NCI-H446 treated with DMSO at 0.1 percent for 48 hours (cell line): ENCODE measurements at places on chromosomes 6 and 20.

GRCh38 chr6:155121699-155122098 lies 126.6 kb downstream of the TIAM2 start:
- peak; percentile 69 for DNase-seq

GRCh38 chr20:61737812-61738443 lies 327.8 kb downstream of the TAF4 start:
- DNase-seq = no peak

- no peak for DNase-seq
Measured at GRCh38 chr6:101876431-101876830, 482.9 kb downstream of the GRIK2 start.

- no peak for DNase-seq
Measured at GRCh38 chr20:54323227-54323734, 115.4 kb downstream of the PFDN4 start.

DNA sequence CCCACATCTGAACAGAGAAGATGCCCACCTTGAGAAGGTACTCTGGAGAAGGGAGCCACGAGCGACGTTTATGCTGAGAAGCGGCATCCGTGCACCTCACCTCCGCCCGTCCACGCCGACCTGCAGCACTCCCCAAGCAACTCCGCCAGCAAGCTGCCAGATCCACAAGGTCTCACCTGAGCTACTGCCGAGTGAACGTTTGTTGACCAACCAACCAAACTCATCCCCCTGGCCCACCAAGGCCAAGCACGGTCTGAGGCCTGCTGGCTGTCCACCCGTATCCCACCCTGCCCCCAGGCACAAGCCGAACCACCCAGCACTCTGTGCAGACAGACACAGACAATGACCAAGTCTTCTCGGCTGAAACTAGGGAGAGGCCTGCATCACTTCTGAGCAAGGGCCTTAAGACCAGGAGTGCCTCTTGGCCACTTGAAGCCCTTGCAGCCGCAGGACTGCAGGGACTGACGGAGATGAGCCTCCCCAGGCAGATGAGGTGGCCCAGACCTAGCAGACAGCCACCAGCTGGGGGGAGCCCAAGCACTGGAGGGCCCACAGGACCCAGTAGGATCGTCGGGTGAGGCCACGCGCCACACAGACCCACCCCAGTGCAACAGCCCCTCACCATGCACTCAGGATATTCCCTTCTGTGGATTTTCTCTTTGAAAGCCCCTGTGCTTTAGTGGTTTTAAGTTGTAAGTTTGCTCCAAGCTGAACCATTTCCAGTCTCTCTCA lies 12.1 kb downstream of the TAF4 start:
- no peak for DNase-seq

GRCh38 chr6:88086792-88087191 lies 39.2 kb downstream of the SPACA1 start:
- DNase-seq = no peak

DNA sequence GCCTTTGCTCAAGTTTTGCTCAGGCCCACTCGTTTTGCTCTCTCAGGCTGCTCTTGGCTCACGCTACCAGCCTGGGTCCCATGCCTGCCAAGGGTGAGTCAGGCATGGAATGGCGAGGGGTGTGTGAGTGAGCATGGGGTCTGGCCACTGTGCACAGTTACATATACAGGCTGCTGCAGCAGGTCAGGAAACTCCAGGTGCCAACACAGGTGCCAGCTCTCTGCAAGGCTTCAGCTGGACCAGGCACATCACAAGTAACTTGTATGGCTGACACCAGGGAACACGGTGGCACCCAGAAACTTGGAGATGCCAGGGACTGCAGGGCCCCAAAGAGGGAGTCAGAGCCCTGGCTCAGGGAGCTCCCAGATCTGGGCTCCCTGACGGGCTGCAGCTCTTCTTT lies 146.8 kb downstream of the BTBD3 start:
- DNase-seq = no peak

DNA sequence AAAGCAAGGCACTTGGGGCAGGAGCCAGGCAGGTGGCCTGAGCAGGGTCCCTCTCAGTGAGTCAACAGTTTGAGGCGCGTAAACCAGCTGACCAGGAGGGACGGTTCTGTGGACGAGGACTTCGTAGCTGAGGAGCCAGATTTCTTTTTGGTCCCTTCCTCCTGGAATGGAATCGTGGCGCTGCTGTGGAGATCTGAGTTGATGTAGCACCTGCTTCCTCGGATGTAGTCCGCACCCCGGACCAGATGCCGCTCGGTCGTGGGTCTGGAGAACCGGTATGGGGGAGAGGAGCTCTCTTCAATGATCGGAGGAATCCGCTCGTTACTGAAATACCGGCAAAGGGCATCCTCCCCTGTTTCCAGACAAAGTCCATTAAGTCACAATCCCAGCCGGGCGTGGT lies 49.7 kb upstream of the IPCEF1 start:
- no peak for DNase-seq

DNA sequence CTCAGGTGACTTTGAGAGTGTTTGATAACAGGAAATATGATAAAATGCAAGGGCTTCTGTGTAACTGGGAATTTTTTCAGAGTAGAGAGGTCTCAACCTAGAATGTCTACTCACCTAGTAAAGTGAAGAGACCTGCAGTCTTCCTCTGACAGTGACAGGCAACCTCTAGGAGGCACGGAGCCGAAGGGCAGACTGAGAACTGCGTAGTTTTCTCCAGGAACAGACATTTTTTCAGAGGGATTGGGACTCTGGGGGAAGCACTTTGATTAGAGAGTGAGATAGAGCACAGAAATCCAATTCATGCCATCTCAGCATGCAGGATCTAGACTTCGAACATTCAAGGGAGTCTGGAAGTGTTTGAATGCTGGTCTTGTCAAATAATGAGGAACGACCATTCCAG lies 213.3 kb downstream of the AKAP7 start:
- no peak for DNase-seq

DNA sequence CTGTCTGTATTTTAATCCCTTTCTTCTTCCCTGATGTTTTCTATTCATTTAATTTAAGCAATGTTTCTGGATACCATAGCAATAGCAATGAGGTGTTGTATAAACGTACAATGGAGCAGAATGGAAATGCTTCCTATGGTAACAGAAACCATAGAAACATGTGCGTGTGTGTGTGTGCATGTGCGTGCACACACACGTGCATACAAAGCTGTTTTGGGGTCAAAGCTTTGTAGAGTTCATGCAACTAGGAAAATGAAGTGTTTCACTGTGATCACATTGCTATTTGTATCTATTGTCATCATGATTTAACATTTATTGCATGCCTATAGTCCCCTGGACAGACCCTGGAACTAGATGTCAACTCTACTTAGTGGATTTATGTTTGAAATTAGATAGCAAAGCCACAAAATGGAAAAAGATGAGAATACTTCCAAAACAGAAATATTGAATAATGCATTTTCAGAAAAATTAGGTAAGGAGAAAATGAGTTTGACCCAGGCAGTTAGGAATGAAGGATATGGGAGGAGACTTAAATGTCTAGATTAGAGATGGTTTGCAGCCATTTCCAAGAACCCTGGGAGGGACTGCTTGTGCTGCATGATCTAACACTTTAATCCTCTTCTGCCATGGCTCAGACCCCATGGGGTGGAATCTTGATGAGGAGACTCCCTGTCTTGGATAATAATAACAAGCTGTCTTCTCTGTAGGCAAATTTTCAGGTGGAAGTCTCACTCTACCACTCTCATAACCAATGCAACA lies 124.4 kb downstream of the TRMT11 start:
- no peak for DNase-seq

- no peak for DNase-seq
Measured at GRCh38 chr6:88220493-88220892, 54.3 kb upstream of the CNR1 start.

- no peak for DNase-seq
Measured at GRCh38 chr6:158707120-158707820, 57.4 kb downstream of the SYTL3 start.

DNA sequence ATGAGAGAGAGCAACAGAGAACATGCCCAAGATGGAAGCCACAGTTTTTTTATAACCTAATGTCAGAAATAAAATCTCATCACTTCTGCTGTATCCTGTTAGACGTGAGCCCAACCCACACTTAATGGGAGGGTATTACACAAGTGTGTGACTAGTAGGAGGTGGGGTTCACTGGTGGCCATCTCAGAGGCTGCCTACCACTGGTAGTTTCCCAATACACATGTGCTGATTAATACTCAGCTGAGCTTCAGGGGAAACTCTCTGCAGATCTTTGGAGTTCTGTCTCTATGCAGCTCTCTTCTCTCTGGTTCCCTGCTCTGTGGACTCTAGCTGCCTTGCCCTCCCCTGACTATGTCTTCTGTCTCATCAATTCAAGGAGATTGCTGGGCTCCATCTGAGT lies 35.7 kb downstream of the CNBD2 start:
- no peak for DNase-seq

- no peak for DNase-seq
Measured at GRCh38 chr6:30013291-30013922, 47.7 kb upstream of the POLR1H start.

DNA sequence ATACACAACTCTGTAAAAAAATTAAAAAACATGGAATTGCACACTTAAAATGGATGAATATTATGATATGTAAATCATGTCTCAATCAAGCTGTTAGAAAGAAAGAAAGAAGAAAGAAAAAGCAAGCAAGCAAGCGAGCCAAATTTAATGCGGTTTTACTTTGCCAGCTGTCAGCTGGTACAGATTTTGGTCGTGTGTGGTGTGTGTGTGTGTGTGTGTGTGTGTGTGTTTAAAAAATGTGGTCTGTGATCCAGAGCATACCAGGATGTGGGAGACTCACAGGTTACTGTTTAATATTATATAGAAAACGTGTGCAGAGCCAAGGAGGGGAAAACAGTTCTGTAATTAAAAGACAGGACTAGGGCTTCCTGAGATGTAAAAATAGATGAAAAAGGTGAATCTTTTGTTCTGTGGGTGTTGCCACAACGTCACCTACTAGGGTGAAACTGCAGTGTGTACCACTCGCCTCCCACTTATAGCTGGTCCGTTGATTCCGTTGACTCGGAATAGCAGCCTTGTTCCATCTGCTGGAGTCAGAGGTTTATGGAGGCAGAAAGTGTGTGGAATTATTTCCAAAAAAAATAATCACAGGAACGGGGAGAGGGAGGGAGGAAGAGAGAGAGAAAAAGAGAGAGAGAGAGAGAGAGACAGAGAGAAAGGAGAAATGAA lies 197.7 kb downstream of the BCAS1 start:
- DNase-seq = no peak

DNA sequence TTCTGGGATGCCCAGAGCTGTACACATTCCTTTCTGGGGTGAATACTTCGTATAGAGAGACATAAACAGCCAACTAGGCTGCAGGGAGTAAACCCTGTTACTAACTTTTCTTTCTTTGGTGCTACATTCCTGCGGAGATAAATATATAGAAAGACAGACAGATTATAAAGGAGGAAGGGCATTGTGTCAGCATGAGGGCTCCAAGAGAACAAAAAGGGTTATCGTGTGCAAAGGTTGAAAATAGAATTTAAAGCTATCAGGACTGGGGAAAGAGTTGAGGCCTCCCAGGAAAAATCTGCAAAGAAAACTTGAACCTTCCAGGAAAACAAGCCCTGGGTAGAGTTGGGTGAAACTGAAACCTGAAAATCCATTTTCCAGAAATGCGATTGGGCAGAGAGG lies 68.0 kb downstream of the TMEM170B start:
- no peak for DNase-seq

DNA sequence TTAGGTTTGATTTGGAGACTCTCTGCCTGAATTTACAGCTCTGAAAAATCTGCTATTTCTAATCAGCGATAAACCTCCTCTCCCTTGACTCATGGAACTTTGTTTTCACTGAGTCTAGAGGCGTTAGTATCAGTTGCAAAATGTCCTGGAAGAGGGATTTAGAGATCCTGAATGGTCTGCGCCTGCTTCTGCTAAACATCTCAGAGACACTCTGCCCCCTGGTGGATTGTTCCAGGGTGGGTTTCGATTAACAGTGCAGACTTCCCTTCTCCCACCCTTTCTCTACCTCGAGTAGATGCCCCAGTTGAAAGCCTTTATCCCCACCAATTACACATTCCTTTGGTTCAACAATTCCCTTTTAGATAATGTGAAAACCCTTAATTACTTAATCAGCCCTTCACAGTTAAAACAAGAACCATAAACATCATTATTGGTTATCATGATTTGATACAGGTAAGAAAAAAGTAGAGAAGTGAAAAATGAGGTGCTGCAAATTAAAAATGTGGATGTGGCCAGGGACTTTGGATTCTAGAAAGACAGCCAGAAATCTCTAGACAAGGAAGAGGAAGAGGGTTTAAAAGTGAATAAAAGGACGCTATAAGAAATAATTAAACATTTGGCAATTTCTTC lies 5.5 kb downstream of the HTR1B start:
- peak; percentile 28 for DNase-seq

DNA sequence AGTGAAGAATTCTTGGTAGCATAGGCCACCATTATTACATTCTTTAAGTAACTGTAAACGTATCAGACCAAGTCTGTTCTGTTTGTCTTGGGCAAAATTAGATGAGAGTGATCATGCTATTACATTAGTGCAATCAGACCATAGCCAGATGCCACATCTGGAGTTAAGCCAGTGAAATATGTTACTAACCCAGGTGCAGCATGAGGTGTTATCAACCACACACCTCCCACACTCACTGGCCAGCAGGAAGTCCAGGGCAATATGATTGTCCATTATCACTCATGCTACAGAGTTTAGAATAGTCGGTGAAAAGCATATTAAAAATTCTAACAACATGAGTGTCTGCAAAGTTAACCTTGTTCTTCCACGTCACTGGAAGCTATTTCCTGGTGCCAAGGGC lies 174.7 kb upstream of the PROKR2 start:
- no peak for DNase-seq

- no peak for DNase-seq
Measured at GRCh38 chr20:58492074-58492718, 23.0 kb downstream of the APCDD1L start.

- no peak for DNase-seq
Measured at GRCh38 chr6:43436577-43437282, 9.4 kb downstream of the ABCC10 start.

GRCh38 chr6:46653439-46654195 lies 842 bp downstream of the SLC25A27 start:
- DNase-seq = no peak

- no peak for DNase-seq
Measured at GRCh38 chr6:4774715-4775493, 1.3 kb upstream of the CDYL start.

- DNase-seq = no peak
Measured at GRCh38 chr6:8462694-8463093, 27.3 kb upstream of the SLC35B3 start.

DNA sequence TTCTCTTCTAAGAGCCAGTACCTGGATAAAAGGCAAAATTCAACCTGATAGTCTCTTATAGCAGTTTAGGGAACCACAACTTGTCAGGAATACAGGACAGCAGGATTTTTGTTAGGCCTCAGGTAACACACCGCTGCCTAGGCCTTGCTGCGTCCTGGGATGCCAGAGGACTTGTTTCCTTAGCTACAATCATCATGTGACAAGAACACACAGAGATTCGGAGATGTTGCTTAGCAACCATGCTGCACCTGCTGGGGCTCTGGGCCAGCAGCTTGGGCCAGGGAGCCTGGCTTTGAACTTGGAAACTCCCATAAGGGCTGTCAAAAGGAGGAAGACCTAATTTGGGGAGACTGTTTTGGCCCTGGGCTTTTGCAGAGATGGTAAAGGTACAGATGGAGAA lies 36.1 kb upstream of the CHD6 start:
- no peak for DNase-seq
